BJ (cell line): ENCODE measurements at places on chromosomes 12 and 14.

GRCh38 chr12:127429551-127430285 is 837.3 kb upstream of the TMEM132C start:
- no peak for DNase-seq

DNA sequence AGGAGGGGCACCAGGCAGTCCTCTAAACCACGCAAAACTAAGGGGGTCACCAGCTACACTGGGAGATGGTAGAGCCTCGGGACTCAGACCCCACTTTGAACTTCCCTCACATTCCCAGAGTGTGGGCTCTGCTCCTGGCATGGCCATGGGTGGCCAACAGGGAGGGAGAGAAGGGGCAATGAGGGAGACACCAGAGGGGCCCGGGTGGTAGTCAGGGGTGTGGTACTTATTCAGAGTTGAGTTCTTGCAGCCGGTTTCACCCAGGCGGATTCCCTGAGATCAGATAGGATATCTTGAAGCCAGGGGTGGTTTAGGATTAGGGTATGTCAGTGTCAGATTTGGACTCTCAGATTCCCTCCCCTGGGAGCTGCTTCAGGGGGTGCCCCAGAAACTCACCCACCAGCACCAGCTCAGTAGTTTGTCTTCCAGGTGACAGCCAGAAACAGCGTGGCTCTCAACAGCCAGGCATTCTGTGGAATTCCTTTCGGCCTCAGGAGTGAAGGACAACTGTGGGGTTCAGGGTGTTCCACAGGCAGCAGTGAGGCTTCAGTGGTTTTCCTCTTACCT is 56.0 kb downstream of the ELK3 start:
- no peak for DNase-seq

- no peak for DNase-seq
Measured at GRCh38 chr14:27056586-27056985, 458.8 kb upstream of the NOVA1 start.

GRCh38 chr14:66746316-66747006 is 238.5 kb downstream of the GPHN start:
- no peak for DNase-seq

- DNase-seq, result no peak
Measured at GRCh38 chr14:30252783-30253674, 305.9 kb upstream of the G2E3 start.

DNA sequence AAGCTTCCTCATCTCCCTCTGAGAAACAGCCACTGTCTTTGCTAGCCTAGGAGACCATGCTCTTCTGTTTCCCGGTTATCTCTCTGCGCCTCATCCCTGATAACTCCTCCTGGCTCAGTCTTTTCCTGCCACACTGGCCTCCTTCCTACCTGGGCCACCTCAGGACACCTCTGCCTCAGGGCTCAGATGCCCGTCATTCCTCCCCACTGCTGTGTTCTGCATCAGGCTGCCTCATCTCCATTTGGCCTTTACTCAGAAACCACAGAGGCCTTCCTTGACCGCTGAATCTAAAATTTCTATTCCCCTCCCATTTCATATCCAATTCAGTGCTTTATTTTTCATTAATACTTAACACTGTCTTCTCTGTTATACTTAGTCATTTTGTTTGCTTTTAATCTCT is 311.0 kb upstream of the RGS6 start:
- no peak for DNase-seq

DNA sequence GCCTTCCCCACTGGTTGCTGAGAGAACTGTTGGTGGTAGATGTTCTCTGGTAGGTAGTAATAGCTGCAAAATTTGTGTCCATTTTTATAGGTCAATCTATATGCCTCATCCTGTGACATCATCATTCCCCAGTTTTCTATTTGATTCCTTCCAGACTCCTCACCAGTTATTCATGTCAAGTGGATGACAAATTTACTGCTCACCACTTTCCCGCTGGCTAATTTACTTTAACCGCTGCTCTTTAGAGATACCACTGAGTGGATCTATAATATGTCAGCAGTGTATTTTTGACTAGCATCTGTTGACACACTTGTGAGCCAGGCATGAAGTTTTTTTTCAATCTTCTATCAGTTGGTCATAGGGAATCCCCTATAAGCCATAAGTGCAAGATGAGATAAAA is 24.6 kb downstream of the GPR65 start:
- DNase-seq, result no peak

- no peak for DNase-seq
Measured at GRCh38 chr12:21877293-21877982, 63.8 kb downstream of the ABCC9 start.

GRCh38 chr12:25959071-25959961 is 834 bp downstream of the RASSF8 start:
- peak; percentile 52 for DNase-seq
